NCI-H1092 (cell line): ENCODE measurements at places on chromosomes 3 and 15.

DNA sequence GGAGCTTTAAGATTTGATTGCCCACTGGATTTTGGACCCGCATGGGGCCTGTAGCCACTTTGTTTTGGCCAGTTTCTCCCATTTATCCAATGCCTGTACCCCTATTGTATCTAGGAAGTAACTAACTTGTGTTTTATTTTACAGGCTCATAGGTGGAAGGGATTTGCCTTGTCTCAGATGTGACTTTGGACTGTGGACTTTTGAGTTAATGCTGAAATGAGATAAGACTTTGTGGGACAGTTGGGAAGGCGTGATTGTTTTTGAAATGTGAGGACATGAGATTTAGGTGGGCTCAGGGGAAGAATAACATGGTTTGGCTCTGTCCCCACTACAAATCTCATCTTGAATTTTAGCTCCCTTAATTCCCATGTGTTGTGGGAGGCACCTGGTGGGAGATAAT is 30.7 kb upstream of the NECTIN3 start:
- no peak for DNase-seq

DNA sequence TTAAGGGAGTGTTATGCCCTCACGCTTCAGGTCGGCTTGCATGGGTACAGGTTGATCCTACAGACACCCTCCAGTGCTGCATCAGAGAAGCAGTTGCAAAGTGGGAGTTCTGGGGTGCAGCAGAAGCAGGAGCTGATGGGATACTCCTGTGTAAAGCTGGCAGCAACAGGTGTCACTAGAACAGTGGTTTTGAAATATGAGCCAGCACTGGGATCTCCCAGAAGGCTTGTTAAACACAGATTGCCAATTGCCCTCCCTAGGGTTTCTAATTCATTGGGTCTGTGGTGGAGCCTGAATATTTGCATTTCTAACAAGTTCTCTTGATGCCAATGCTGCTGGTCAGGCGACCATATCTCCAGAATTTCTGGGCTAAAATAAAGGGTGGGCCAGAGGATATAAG is 350.4 kb downstream of the CLSTN2 start:
- DNase-seq, result peak; percentile 4

GRCh38 chr15:41821831-41822230 is 6.1 kb upstream of the JMJD7 start:
- DNase-seq, result no peak

DNA sequence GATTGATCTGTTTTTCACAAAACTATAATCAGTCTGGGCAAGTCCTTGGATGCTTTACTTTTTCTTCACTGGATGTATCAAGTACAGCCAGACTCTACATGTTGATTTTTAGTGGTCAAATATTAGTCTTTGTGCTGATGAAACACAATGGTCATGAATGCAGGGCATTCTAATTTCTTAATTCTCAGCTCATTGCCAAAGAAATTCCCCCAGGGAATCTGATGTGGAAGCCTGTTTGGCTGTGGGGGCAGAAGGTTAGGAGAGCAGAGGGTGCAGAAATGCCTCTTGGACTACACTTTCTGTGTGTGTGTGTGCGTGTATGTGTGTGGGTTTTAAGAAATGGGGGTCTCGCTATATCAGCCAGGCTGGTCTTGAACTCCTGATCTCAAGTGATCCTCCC is 48.7 kb upstream of the HACD2 start:
- DNase-seq, result no peak
